AG08395 (cell line): ENCODE measurements at places on chromosomes 6 and 20.
A peak's percentile ranks its signal among the peaks of the same experiment; 100 is the strongest.

GRCh38 chr20:48003021-48003420 lies 217.7 kb upstream of the SULF2 start:
- DNase-seq: no peak

- DNase-seq: no peak
These were observed 17.0 kb downstream of the GSS start for GRCh38 chr20:34938466-34939163.

DNA sequence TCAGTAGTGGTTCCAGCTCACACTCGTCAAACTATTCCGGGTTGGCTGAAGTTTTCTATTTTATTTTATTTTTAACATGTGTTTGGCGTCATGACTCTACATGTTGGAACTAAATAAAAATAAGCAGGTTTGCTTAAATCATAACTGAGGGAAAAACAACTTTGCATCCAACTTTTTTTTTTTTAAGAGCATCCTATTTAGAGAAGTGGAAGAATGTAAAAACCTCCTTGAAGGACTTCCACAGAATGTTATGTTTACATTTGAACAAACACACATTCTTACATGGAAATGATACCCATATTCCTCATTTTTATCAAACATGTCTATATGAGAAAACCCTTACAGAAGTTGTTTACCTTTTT lies 659 bp downstream of the PRDM1 start:
- DNase-seq: no peak

DNA sequence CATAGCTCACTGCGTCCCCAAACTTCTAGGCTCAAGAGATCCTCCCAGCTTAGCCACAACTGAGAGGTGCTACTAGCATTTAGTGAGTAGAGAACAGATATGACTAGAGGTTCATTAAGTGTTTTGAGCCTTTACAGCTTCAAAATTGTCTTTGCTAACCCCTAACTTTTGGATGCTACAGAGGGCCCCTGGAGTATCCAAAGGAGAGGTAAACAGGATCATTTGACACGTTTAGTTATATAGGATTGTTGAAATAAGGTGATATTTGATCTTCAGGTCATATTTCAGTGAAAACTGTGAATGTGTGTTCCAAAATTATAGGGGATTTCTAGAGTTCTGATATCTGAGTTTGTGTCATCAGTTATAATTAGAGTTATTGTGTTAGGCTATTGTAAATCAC lies 19.2 kb upstream of the HFE start:
- no peak for DNase-seq

DNA sequence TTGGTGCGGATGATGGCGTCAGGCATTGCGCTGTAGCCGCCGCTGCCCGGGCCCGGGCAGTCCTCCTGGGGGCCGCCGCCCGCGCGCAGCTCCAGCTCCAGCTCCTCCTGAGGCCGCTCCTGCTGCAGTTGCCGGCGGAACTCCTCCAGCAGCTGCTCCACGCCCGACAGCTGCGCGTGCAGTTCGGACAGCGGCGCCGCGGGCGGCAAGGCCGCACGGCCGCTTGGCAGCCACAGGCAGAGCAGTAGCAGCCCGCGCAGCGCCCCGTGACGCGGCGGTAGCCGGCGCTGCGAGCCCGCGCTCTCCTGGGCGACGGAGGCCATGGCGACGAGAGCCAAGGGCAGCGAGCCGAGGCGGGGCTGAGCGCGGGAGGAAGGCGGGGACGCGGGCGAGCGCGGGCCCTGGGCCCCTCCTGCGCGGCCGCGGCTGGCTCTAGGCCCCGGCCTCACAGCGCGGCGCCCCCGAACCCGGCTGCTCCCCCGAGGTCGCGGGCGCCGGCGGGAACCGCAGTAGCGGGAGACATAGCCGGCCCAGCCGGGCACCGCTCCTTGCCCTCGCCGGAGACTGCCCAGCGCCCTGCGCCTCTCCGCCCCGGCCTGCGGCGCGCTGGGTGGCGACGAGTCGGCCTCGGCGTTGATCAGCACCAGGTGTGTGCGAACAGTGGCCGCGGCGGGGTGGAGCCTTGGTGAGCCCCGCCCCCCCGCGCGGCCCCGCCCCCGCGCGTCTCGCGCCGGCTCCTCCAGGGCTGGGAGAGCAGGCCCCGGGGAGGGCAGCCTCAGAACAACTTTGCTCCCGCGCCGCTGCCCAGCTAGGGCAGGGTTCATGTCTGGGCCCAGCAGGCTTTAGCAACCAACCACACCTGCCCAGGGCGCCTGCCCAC lies at the start of gene LRP11:
Gene LRP11, minus strand, starts transcription at position 662 of the 880 bp plus-strand sequence. Its CDS starts 339 bp downstream, at position 323.
- DNase-seq: peak; percentile 94

DNA sequence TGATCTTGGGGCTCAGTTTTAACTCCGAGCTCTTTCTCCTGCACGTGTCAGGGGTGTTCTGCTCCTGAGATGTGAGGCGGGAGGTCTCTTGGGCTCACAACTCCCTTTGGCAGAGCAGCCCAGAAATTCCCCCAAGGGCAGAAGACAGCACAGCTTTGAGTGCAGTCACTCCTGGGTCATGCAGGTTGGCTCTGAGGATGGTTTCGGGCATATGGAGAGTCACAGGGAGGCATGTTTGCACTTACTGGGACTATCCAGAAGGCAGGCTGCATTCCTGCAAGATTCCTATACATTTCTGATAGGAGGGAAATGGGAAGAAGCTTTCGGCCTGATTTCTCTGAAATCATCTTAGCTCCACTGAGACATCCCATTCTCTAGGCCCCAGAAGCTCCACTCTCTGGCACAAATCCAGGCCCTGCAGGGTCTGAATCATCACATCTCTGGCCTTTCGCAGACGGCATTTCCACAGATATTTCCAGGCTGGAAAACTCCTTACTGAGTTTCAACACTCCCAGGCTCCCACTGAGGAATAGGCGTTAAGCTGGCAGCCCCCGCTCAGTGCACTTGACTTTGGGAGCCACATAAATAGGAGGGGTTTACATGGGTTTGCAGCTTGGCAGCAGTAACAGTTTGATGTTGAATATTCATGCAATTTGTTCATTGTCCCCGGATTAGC lies 39.7 kb downstream of the AGPAT4 start:
- peak; percentile 85 for DNase-seq

DNA sequence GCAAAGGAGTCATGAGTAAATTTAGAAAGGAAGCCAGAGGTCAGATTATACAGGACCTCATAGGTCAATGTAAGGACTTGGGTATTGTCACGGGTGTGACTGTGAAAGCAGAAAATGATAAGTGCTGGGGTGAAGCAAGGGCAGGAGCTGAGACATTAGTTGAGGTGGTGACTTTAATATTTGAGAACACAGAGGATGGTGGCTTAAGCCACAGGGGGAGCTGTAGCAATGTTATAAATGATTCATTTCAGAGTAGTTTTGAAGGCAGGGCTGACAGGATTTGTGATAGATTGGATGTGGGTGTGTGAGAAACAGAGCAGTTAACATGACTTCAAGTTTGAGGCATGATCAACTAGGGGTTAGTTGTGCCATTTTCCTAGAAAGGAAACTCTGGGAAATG lies 659.9 kb downstream of the EPM2A start:
- DNase-seq: no peak

GRCh38 chr20:17614176-17614811 lies 44.4 kb downstream of the DSTN start:
- DNase-seq: peak; percentile 75

GRCh38 chr20:50242863-50243609 lies 52.4 kb downstream of the CEBPB start:
- DNase-seq: no peak

GRCh38 chr6:27650620-27651370 lies 177.9 kb upstream of the ZNF184 start:
- DNase-seq: no peak

DNA sequence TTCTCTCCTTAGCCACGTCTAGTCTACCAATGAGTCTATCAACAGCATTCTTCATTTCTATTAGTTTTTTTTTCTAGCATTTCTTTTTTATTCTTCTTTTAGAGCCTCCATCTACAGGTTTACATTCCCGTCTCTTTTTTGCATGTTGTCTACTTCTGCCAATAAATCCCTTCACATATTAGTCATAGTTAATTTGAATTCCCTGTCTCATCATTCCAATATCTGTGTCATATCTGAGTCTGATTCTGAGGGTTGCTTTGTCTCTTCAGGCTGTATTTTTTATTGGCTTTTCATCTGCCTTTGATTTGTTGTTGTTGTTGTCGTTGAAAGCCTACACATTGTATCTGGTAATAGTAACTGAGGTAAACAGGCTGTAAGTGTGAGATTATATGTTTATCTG lies 104.6 kb downstream of the HMGCLL1 start:
- DNase-seq: no peak

- DNase-seq: no peak
These were observed 54.8 kb downstream of the DSTN start for GRCh38 chr20:17624551-17625245.

DNA sequence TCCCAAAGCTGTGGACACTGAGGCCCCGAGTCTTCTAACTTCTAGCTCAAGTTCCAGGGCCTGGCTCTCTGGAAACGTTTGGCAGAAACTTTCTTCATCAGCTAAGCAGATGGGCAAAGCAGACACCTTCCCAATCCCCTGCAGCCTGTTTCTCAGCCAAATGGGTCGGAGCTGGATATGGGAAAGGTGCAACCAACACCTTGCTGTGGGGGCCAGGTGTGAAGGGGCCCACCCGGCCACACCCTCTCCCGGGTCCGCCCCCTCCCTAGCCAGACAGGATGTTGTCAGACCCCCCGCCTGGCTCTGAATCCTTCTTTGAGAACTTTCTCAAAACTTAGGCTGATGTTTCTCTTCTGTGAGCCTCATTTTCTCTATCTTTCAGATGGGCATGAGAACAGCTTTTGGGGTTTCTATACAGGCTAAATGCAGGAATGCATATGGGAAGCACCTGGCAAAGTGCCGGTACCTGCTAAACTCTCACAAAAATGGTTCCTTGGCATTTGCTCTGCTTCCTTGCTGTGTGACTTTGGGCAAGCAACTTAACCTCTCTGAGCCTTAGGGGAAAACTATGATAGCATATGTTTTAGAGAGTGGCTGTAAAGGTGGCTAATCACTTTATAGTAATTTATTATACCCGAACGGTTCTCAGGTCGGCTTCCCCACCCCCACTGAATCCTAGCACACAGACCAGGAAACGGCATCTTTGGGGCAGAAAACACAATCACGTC lies 1.8 kb downstream of the SNAI1 start:
- DNase-seq: no peak

- DNase-seq: no peak
These were observed 634.8 kb upstream of the CITED2 start for GRCh38 chr6:140009286-140009685.

- no peak for DNase-seq
These were observed 187.4 kb downstream of the KIF16B start for GRCh38 chr20:16385891-16386290.

GRCh38 chr20:56422076-56422823 lies 10.2 kb downstream of the CASS4 start:
- peak; percentile 75 for DNase-seq

GRCh38 chr6:141988327-141988726 lies 144.4 kb upstream of the GJE1 start:
- no peak for DNase-seq

DNA sequence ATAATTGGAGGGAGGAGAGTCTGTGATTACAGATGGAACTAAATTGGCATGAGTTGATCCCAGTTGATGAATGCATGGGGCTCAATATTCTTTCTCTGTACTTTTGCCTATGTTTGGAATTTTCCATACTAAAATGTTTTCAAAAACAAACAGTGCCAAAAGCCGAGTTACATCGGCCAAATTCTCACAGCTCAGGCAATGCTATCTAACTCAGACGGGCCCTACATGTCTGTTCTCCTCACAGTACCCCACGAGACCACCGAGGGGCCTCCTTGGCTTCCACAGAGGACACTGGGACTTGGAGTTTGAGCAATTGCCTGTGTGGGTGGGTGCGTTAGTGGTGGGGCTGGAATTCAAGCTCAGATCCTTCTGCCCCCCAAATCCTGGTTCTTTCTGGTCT lies 413.2 kb downstream of the CDH26 start:
- no peak for DNase-seq

- no peak for DNase-seq
These were observed 3.6 kb downstream of the TRAM2 start for GRCh38 chr6:52573295-52573694.

- no peak for DNase-seq
These were observed 498.9 kb upstream of the MANEA start for GRCh38 chr6:95078457-95078856.

DNA sequence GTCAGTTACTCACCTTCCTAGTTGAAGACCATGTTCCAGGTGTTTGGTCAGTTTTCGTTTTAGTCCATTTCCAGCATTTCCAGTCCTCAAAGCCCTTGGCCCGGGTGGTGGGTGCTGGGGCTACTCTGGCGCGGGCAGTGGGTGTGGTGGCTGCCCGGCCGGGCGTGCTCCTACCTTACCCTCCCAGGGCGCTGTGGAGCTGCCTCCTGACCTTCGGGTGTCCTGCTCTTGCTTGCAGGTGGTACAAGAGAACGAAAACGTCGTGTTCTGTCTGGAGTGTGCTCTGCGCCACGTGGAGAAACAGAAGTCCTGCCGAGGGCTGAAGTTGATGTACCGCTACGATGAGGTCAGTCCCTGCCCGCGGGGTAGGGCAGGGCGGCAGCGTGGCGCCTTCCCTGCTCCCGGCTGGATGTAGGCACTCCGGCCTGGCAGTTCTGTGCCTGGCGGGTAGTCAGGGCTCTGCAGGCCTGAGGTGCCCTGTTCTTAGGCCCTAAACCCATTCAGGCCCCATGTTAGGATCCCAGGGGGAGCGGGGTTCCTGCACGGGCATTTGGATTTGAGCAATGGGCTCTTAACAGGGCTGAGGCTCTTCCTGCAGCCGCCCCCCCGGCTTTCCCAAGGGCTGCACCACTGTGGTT lies 145.8 kb downstream of the DTNBP1 start:
- DNase-seq: no peak

DNA sequence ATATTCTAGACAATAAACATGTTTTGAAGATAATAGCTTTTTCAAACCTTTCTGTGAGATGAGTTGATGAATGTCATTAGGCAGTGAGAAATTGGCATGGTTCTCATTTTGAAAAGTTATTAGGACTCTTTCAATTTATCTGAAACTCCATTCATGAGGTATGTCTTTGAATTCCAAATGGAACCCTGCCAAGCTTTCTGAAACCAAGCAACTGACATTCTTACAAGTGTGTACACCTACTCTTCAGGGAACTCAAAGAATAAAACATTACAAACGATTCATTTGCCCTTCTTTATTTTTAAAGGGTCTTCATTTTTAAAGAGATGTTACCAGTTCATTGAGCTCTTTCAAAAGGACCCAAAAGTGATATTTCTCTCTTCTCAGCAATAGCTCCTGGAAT lies 2.1 kb upstream of the TRDN start:
- no peak for DNase-seq

GRCh38 chr20:2706688-2707352 lies 14.2 kb downstream of the EBF4 start:
- no peak for DNase-seq

- no peak for DNase-seq
These were observed 83.1 kb upstream of the FOXQ1 start for GRCh38 chr6:1228754-1229191.

DNA sequence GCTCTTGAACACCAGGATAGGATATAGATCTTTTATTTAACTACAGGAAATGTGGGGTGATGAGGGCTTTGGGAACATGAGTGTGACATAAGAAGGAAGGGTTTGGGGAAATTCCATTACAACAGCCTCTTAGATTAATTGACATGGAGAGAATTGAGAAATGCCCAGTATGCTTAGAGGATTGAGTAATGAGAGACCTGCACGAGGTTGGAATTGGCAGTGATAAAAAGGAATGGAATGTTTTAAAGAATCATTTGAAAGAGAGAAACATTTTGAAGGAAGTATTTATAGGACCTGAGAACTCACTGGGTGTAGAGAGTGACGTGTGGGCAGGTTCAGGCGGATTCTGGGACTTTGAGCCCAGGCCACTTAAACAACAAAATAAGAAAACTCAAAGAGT lies 227.0 kb downstream of the BMP2 start:
- no peak for DNase-seq

GRCh38 chr6:160137989-160138835 lies 16.6 kb downstream of the SLC22A1 start:
- DNase-seq: peak; percentile 53

GRCh38 chr6:56595490-56596122 lies 47.1 kb downstream of the DST start:
- DNase-seq: peak; percentile 49
